ENCODE measurements at places on chromosomes 6 and 20. TPM values are rescaled to one million over a fixed set of nuclear protein-coding genes. Genes with fewer than 3 reads are reported as not detected.

The KCNQ5 gene
- not detected for total RNA-seq

The BCL2L1 gene
- total RNA-seq, result 117 TPM

- no peak for DNase-seq
These were observed 9.0 kb upstream of the CCN6 start for GRCh38 chr6:112044856-112045255.

DNA sequence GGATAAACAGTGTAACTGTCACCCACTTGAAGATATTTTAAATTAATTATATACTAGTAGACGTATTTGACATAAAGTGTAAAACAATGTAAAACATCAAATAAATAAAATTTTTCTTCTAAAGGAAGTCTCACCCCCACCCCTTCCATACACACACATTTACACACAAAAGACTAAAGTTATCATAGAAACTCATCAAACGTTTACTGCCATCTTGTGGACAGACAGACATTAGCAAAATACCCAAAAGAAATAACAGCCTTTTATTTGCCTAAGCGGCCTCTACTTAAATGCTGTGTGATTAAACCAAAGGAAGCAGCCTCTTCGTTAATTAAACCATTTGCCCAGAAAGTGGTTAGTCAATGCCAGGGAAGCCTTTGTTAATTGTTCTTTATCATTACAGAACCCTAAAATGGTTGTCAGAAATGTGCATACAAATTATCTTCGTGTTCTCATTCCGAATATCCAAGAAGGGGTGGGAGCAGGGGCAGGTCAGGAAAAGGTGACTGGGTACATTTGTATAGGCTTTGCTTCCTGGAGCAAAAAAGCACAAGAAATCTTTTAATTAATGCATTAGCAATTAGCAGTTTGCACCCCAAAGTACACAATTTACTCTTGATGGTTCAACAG lies 176.2 kb upstream of the SASH1 start:
- DNase-seq, result peak; percentile 42

DNA sequence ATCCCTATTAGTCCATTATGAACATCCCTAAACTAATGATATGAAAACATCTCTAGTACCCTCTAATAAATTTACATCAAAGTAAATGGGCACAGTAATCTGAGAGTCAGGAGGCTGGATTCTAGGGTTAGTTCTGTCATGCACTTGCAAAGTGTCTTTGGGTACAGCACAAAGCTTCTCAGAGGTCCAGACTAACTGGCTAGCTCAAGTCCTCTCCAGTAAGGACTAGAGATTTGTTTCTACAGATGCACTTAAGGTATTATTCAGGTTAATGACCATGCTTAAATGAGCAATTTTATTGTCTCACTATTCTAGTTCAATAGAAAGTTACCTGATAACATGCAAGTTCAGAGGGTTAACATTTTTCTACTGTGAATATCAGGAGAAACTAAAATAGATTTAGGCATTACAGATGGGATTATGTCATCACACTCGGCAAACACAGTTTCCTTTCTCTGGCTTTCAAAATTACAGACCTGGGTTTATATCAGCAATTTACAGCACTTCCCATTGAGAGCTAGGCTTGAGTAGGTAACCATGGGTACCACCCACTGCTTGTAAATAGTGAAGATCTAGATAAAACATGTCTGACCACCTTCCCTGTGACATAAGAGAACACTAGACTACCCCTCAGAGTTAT lies 402.9 kb upstream of the RUNX2 start:
- DNase-seq, result no peak

DNA sequence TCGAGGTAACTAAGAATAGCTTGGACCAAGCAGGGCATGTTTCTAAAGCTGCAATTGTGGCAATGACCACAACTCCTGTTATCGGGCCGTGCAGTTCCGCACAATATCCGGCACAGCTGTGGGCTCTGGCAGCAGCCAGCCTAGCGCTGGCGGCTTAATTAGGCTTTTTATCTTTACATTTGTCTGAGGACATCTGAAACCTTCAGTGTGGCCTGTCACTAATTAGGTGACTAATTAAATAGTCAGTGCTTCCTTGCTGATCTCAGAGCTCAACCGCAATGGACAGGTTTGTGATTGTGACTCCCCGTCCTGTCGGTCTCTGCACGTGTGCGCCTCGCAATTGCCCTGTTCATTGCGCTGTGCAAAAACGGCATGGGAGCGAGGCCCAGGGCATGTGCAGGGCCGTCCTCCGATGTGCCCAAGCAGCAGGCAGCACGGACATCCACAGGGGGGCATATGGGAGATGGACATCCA lies 134.8 kb upstream of the INSM1 start:
- no peak for DNase-seq

The TMC2 gene
- 0.22 TPM for total RNA-seq

DNA sequence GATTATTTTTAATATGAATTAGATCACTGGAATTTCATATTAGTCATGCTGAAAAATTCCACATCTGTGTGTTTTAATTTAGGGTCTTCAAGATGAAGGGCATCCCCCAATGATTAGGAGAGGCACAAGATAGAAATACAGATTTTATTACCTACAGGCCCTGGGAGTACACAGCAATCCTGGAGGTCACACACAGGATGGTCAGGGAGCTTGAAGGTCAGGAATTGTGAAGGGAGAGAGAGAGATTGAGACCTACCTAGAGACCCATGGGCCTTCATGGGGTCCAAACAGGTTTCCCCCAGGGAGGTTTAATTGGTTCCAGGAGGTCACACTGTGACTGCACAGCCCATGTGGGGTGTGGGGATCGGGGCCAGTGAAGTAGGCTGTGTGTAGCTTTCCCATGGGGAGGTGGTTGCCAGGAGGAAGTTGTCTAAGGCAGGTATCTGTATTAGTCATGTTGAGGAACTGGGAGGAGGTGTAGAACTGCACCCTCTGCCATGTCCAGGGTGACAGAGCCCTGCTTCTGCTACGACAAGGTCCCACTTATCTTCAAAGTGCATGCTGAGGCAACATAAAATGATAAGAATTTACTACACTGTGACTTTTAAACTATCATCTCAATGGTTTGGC lies 18.3 kb downstream of the SNX9 start:
- no peak for DNase-seq

The PBOV1 gene
- not detected for total RNA-seq

- no peak for DNase-seq
These were observed 375.6 kb downstream of the KIF16B start for GRCh38 chr20:16197696-16198095.

GRCh38 chr20:38601216-38602184 lies at the start of gene ARHGAP40:
ARHGAP40 (plus strand) TSS chr20:38601809.
- DNase-seq, result no peak

GRCh38 chr20:34720266-34720665 lies 16.1 kb downstream of the TP53INP2 start:
- DNase-seq, result no peak

The SLC13A3 gene
- total RNA-seq, result 11.6 TPM

- no peak for DNase-seq
These were observed 179.8 kb downstream of the LINC00237 start for GRCh38 chr20:20926222-20926905.

DNA sequence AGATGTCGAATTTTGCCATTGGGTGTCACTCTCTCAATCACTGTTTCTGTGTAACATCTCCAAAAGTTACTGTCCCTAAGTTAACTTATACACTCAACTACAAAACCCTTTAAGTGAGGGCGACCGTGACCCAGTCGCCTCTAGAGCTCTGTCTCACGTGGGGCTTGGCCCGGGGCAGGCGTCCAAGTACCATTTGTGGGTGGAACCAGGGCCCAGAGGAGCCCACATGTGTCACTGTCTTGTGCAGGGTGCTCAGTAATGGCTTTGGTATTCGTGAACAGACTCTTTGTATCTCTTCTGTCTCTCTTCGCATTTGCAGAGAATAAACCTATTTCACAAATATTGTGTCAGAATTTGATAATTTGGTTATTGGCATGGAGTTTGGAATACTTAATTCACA lies 109.9 kb upstream of the THBS2 start:
- DNase-seq, result no peak

The RNF144B gene
- total RNA-seq, result 15.5 TPM

The COL9A3 gene
- total RNA-seq, result 63.4 TPM

DNA sequence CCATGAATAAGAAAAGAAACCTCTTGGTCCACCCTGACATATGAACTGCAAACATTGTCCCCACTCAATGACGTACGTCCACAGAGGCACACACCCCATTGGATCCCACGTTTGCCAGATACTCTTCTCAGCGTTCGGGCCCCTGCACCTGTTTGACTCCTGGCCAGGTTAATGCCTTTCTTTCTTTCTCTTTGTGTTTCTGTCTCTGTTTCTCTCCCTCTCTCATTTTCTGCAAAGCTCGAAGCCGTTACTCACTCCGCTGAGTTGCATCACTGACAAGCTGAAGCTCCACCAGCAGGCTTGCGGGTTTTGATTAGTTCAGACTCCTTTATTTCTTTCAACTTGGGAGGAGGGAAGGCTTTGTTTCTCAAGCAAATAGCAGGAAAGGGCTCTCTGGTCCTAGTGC lies 135.5 kb upstream of the SUPT3H start:
- DNase-seq, result no peak

DNA sequence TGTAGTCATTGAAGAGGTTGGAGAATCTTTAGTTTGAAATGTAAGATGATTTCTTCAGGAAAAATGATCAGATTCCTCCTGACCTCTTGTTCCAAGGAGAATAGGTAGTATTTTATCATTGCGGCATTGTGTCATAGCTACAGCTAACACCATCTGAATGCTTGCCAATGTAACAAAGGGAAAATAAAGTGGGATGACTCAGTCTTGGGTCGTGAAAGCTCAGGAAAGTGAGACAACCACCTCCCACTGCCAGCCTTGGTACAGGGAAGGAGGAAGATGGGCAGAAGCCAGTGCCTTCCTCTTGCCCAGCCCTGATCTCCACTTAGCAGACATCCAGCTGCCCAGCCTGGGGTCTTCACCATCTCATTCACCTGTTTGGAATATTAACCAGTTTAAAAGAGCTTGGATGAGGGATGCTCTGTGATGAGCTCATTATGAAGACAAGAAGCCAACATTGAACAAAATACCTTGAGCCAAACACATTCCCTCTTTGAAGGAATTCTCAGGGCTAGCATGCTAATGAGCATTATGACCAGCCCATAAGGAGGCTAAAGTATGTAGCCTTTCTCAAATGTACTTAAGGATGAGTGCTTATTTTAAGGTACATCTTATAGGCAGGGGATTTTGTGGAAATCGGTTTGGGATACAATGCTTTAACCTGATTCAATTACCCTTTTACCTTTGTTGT lies 40.0 kb upstream of the APCDD1L start:
- DNase-seq, result no peak

GRCh38 chr6:41650120-41650519 lies 11.9 kb downstream of the MDFI start:
- DNase-seq, result no peak

- no peak for DNase-seq
These were observed 4.3 kb downstream of the PPP1R10 start for GRCh38 chr6:30612687-30613248.

GRCh38 chr6:100719883-100720682 lies 161.0 kb downstream of the ASCC3 start:
- DNase-seq, result no peak

GRCh38 chr6:255751-256083 lies 36.6 kb upstream of the DUSP22 start:
- DNase-seq, result no peak

- no peak for DNase-seq
These were observed 6.0 kb downstream of the HLA-C start for GRCh38 chr6:31265926-31266325.

The PGC gene
- total RNA-seq, result not detected

The PLCB4 gene
- 35.7 TPM for total RNA-seq

The DACT2 gene
- not detected for total RNA-seq

- no peak for DNase-seq
These were observed 33.9 kb downstream of the MBOAT1 start for GRCh38 chr6:20178327-20178726.

DNA sequence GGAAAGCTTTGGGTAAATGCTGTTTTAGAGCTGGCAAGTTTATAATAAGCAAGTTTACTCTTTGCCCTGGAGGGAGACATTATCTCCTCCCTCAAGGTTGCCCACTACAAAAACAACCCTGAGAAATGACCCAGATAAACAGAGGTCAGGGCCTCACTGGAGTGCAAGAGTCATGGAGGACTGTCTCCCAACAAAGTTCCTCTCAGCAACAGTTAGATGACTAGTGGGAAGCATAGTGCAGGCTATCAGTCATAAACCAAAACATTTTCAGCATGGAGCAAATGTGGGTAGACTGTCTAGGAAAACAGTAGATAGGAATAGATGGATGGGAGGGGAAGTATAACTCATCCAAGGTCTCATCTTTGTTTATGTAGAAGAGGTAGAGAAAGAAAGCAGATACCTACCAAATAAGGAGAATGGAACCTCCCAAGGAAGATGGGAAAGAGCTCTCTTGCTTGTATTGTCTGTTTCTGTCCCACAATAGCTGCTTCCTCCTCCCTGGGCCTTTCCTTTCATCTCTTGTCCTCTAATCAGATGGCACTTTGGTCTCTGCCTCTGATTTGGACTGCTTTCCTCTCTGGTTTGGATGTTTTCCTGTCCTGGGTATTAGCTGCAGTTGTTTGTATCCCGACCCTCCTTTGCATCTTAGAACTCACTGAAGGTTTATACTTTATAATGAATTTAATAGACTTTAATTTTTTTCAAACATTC lies 95.4 kb downstream of the WASF1 start:
- no peak for DNase-seq

- DNase-seq, result no peak
These were observed 39.4 kb downstream of the SCML4 start for GRCh38 chr6:107784669-107785068.

DNA sequence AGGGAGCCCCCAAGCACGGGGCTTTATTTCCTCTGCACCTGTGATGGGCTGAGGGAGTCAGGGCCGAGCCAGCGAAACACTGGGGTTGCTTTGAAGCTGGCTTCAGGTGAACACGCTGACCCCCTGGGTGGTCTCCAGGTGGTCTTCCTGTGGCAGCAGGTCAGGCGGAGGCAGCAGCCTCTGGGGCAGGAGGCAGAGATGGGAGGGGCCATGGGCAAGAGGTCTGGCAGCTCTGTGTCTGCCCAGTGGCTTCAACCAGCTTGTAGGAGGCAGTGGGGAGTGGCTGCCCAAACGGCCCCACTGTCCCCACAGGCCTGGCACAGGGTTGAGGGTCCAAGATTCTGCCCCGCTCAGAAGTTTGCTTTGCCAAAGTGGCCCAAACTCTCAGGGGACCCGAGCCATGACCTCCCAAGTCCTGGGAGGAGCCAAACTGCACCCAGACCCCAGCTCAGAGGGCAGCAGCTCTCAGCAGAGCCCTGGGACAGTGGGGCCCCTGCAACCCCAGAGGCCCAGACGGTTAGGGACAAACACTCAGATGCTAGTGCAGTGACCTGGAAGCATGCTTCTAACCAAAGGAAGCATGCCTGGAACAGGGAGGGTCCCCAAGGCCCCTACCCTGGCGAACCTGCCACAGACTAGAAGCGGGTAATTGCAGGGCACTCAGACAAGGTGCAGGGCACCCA lies 15.3 kb downstream of the NTSR1 start:
- DNase-seq, result no peak

The SUMO4 gene
- 4.9 TPM for total RNA-seq

- no peak for DNase-seq
These were observed 91.2 kb upstream of the EXOC2 start for GRCh38 chr6:783966-784735.

Data from tibial nerve (tissue), 4 donors.